Stimulated activated CD8-positive, alpha-beta memory T cell treated with anti-CD3 and anti-CD28 coated beads, Interleukin-15, amount 100 ng/mL, for 4 hours (primary cell): ENCODE measurements at places on chromosomes 2 and 18.
A peak's percentile ranks its signal among the peaks of the same experiment; 100 is the strongest.

- DNase-seq = no peak
Observed at GRCh38 chr2:105915005-105915558, 170.4 kb downstream of the NCK2 start.

DNA sequence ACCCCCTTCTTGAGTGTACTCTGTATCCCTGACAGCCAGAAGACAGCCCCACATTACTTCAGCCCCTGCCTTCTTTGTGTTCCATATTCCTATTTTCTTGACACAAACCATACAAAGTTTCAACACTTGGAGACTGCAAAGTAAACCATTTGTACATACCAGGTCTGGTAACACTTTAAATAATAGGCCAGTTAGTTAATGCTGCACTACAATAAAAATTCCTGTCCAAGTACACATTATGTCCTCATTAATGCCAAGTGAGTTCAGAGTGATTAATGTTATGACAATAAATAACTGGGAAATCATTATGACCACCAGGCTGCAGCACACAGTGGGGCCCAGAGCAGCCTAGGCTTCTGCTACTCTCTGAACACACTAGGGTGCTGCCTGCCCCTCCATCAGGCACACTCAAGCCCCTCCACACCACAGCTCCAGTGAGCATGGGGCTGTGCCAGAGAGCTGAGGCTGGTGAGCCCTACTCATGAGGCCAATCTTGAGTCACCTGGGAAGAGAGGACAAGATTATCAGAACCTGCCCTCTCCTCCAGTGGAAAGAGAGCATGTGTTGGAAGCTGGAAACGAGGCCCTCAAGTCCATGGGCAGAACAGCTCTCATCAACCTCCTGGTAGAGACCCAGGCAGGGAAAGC is 138.7 kb downstream of the TTC32 start:
- no peak for DNase-seq

GRCh38 chr2:172096626-172097547 is 5.8 kb downstream of the DLX2 start:
- DNase-seq = no peak

GRCh38 chr18:13266218-13267100 is 47.9 kb downstream of the LDLRAD4 start:
- DNase-seq = no peak

DNA sequence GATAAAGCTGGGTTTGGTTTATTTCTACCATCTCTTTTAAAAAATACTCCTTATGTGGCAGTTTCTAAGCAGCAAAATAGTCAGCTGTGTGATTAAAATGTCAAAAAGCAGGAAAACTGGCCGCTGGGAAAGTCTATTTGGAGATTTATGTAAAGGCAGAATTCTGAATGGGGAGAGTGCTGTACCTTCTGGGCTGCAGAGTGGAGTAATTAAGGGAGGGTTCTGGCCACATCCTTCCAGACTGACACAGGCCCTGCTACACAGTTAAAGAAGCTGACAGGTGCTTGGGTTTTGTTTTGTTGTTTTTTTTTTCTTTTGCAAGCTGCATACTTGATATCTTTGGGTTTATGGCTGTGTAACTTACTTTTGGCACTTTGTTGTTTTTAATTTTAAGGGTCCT is 157.2 kb downstream of the WDSUB1 start:
- no peak for DNase-seq

DNA sequence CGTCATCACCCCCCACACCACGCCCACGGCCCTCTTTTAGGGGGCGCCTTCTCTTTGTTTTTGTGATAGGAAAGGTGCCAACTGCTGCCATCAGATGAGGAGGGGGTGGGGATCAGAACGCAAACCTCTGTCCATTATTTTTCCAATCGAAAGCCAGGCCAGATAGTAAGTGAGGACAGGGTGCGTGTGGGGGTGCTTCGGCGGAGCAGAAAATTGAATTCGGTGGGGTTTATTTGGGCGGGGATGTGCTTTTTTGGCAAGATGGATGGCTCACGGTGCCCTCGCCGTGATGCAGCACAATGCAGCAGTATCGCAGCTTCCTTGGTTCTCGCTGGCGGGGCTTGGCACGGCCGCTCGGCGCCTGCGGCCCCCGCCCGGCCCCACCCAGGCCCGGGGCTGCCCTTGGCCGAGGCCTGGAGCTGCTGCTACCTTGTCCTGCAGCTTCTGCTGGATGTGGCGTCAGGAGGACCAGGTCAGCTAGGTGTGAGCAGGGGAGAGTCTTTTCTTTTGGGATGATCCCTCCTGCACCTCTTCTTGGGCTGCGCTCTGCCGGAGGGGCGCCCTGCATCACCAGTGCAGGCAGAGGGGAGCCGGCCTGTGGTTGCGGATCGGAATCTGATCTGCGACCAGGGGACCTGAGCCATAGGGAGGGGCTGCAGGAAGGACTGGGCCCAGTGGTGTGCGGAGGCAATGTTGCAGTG is 1.3 kb downstream of the SPTBN1 start:
- DNase-seq = no peak

GRCh38 chr2:83054751-83055150 is 1404.3 kb downstream of the SUCLG1 start:
- no peak for DNase-seq

DNA sequence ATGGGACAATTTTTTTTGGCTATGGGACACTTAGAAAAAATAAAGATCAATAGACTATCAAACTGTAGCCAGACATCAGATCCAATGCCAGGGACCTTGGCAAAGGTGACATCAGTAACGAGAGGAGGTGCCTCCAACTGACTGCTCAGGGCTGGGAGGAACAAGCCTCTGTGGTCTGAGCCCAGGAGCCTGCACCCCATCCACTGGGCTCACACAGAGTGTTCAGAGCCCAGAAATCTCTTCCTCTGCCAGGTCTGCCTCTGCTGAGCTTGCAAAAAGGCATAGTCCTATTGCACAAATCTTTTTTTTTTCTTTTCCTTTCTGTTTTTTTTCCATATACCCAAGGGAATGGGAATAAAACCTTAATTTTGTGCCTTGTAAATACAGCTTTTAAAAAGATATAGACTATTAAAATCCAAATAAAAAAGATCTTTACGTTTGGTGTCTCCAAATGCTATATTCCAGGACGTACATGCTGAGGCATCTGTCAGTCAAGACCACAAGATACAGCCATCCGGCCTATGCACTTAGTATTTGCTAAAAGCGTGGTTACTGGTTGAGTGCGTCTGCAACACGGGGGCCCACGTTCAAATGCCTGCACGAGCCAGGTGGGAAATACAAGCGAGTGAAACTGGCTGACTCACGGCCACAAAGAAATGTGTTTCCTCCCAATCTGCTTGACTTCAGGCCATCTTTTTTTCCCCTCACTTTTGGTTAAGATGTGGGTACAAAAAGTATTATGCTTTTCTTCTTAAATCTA is 7.8 kb upstream of the ARHGAP25 start:
- peak; percentile 83 for DNase-seq

GRCh38 chr2:161578998-161579397 is 45.2 kb upstream of the SLC4A10 start:
- no peak for DNase-seq

DNA sequence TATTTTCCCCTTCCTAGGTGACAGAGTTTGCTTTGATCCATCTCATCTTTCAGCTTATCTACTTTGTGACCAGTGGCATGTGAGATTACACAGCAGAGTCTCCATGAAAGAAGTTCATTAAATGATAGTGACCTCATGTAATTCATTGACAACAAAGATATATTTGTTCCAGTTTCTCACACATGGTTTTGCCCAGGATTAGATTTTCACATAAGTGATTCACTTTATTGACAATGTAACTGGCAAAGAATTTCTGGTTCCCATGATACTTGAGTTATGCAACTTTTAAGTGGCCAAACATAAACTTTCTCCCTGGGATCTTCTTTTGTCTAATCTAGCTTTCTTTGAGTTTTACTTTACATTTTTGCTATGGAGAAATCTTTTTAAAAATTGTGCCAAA is 50.0 kb downstream of the MC4R start:
- DNase-seq = no peak
